CD4-positive, alpha-beta T cell (primary cell): ENCODE measurements at places on chromosomes 4 and X.

- DNase-seq: no peak
Observed at GRCh38 chr4:165828928-165829327, 44.1 kb upstream of the TLL1 start.

GRCh38 chr4:47615385-47615784 is 130.3 kb downstream of the ATP10D start:
- no peak for DNase-seq

DNA sequence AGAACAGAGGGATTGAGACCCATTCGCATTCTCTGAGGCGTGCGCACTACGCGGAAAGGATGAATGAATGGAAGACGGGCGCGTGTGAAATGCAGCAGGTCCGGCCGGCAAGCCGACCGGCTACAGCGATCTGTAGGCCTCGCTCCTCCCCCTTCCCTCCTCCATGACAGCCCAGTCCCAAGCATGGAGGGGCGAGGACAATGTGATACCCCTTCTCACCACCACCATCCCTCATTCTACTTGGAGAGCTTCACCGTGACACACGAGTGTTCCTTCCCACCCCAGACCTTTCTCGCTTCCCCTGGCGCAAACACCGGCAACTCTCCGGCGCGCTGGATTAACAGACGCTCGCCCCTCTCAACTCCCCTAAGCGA is 815 bp downstream of the EIF4E start:
- peak; percentile 69 for DNase-seq

- no peak for DNase-seq
Observed at GRCh38 chrX:119981286-119982070, 37.9 kb upstream of the NKAP start.

DNA sequence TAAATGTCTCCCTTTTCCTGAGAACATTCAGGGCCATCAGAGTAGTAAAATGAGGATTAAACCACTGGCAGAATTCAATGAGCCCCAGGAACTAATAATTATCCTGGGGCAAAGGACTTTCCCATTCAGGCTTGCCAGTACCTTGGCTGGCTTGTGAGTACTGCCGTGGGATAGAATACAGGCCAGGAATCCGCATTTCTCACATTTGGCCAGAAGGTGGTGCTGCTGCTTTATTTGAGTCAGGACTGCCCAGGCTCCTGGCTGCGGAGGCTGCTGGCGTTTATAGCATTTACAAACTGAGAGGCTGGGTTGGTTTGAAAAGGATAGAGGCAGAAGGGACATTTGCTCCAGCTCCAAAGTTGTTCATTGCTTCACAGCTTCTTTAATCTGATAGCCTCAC is 91.4 kb downstream of the RTL9 start:
- DNase-seq: peak; percentile 28

GRCh38 chrX:124256216-124256615 is 76.2 kb upstream of the TEX13D start:
- DNase-seq: no peak

GRCh38 chrX:12657881-12658280 is 133.3 kb upstream of the PRPS2 start:
- no peak for DNase-seq

DNA sequence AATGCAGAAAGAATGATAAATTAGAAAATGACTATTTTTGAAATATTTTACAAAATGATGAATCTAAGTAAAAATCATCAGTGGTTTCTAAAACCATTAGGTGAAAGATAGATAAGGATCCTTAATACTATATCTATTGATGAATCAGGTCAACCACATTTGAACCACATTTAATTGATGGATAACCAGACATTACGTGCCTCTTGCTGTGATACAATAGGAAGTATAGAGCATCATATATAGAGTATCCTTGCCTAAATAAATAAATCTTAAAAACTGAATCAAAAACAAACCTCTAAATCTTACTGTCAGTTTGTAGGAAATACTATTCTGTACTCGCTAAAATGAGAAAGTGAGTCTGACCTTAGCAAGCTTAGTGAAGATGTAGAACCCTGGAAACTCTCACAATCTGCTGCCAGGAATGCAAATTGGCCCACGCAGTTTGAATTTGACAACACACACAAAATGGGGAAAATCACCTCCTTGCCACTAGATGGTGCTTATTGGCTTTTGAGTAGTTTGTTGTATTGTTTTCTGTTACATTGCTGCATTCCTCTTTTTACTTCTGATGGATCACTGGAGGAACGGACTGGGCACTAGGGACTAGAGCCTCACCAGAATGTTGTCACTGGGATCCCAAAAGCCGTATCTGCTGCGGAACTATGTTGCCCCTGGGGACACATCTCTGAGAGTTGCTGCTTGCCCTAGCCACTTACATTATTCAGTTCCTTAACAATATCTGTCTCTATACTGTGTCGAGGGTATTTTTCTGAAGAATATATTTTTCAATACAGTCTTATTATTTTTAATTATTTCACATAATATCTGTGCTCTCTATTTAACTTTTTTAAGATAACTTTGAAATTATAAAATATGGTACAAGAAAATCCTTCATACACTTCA is 25.4 kb upstream of the SLAIN2 start:
- DNase-seq: no peak

DNA sequence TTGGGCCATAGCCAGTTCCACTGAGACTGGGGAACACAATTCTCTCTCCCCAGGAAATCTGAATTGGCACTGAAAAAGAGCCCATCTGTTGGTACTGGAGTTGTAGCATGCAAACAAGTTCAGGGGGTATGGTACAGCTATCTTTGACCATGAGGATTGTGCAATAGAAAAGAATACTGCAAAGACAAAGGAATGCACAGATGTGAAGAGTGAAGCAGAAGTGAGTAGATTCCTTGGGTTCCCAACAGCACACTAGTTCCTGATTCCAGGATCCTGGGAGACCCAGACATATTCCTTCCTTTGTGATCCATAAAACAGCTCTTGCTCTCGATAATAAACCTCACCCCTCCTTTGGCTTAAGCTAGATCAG is 43.3 kb upstream of the CTAG2 start:
- no peak for DNase-seq

- no peak for DNase-seq
Observed at GRCh38 chr4:146577111-146577510, 55.4 kb upstream of the SLC10A7 start.
